ENCODE measurements at places on chromosomes 6 and 20.
A peak's percentile ranks its signal among the peaks of the same experiment; 100 is the strongest.

DNA sequence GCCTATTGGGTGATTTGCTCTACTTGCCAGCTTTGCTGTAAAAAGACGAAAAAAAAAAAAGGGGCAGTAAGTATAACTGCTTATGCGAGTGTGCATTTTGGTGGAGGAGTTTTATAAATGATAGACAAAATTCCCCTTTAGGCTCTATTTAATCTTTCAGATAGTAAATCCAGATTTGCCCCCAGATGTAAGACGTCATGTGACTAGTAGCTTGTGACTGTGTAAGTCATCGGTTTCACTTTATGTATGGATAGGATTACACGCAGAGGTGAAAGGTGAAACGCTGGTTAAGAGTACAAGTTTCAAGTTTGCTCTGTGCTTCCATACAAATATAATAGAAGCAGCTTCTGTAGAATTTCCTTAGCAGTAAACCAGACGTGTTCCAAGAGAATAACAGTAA lies 7.9 kb downstream of the RAB32 start:
- DNase-seq: no peak

- no peak for DNase-seq
These were observed 162.3 kb downstream of the MRPL14 start for GRCh38 chr6:43964659-43965570.

GRCh38 chr6:53496797-53497375 lies 48.0 kb downstream of the GCLC start:
- DNase-seq: no peak

GRCh38 chr20:53033176-53033575 lies 61.0 kb downstream of the TSHZ2 start:
- DNase-seq: no peak

- no peak for DNase-seq
These were observed 217.0 kb downstream of the DLL1 start for GRCh38 chr6:170073846-170074245.

GRCh38 chr6:1761477-1761877 lies 151.8 kb downstream of the FOXC1 start:
- DNase-seq: peak; percentile 28

GRCh38 chr20:2108498-2108897 lies 6.9 kb downstream of the STK35 start:
- DNase-seq: no peak

- no peak for DNase-seq
These were observed 5.7 kb downstream of the VSX1 start for GRCh38 chr20:25076201-25076600.

GRCh38 chr20:31718952-31719643 lies 3.6 kb downstream of the BCL2L1 start:
- DNase-seq: no peak

GRCh38 chr6:83309344-83309743 lies 116.2 kb downstream of the RWDD2A start:
- DNase-seq: no peak

- no peak for DNase-seq
These were observed 258.5 kb downstream of the KHDC1L start for GRCh38 chr6:72966628-72967280.

DNA sequence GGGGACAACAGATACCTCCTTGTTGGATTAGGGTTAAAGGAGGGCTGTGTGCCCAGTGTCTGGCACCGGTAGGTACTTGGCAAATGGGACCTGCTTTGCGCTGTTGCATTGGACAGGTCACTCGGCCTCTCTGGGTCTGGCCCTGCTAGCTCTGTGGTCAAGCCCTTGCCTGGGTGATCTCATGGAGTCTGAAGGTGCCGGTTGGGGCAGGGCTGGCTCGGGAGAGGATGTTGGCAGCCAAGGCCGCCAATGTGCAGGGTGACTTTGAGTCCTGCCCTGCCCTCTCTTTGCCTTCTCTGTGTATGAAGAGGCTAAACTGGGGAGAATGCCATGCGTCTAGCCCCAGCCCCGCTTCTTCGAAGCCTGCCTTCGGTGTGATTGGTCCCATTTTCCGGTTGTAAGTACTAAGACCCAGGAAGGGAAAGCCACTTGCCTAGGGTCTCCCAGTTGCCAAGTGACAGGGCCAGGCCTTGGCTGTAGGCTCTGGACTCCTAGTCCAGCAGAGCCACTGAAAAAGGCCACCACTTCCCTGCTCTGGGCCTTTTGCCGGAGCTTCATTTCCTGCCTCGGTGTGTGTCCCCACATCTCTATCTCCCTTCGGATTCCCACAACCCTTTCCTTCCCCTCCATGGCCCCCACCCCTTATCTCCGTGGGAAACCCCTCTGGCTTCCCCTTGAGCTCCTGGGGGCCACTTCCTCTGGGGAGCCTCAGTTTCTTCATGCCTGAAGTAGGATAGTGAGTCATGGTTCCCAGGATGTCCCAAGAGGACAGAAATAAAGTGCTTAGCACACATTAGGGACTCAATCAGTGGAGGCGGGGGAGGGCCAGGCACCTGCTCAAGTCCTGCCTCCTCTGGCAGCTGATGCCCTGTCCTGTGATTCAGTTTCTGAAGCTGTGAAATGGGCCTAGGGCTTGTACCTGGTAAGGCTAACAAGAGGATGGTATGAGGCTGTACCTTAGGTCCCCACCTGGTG lies 3.9 kb downstream of the SRC start:
- DNase-seq: no peak

GRCh38 chr6:40268614-40269013 lies 318.6 kb downstream of the LRFN2 start:
- no peak for DNase-seq

- no peak for DNase-seq
These were observed 79.2 kb upstream of the PLN start for GRCh38 chr6:118468682-118469465.

DNA sequence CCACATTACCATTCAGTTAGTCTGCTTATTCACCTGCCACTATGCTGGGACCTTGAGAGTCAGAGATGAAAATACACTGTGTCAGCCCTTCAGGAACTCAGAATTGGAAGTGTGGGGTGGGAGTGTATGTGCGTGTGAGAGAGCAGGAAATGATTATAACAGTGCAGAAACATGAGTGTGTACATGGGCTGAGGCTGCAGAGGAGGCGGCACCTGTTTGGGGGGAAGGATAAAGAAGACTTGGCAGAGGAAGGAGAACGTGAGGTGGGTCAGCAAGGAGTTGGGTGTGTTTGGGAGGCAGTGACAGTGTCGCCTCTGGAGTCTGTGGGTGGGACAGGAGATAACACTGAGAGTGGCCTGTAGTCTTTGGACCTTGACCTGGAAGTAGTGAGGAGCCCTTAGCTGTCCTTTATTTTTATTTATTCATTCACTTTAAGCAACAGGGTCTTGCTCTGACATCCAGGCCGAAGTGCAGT lies 3.1 kb downstream of the CHMP4B start:
- no peak for DNase-seq

DNA sequence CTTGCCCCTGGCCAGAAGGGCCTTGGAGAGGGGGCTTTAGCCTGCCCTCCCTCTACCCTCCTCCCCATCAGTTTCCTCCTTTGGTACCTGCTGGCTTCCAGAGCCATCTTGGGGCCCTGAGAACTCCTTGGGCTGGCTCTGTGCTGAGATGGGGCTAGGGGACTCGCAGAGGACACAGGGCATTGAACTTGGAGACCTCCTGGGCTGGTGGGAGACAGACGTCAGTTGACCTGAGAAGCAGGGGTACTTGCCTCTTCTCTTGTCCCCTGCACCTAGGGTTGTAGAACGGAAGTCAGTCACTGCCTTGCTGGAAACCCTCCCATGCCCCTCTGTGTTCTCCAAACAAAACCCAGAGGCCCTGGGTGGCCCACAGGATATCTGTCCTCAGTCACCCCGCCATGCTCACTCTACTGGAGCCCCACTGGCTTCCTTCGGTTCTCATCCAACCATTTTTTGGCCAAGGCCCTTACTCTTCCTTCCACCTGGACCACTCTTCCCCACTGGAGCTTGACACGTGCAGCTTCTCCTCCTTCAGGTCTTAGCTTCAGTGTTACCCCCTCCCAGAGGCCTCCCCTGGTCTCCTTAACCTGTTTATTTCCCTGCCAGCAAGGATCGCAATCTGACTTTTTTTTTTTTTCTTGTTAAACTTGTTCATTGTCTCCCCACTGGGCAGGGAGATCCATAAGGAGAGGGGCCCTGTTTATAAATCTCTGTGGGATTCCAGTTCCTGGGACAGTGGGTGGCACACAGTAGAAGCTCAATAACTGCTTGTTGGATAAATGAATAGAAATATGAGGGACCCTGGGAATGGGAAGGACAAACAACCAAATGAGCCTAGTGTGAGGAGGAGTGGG lies 971 bp downstream of the RBCK1 start:
- DNase-seq: no peak

DNA sequence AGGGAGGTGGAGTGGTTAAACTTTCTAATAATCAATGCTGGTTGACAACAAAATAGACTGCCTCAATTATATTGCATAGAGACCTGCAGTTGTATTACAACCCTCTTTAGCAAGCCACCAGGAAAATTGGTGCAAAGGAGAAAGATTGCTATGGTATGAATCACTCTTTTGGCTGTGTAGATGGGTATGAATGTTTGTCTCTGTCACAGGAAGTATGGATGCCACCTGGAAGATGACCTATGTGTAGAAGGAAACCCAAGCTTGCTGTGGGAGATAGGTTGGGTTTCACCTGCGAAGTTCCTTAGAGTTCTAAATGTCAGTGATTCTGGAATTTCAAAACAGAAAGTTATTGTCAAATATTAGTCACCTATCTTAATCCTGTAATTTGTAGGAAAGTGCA lies 134.6 kb downstream of the SOBP start:
- DNase-seq: no peak

DNA sequence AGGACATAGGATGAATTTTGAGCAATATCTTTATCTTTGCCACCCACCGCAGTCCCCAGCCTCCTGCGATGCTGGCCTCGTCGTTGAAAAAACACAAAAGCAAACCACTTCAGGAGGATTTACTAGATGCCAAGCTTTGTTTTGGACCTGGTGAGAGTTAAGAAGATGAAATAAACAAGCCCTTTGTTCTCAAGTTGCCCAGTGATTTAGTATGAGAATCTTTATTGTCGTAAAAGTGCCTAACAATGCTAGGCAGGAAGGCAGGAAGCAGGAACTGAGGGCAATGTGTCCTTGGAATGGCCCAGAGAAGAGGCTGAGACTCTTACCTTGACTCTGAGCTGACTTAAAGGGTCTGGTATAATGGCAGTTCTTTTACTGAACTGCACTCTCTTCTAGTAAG lies 116.0 kb downstream of the TRMT11 start:
- no peak for DNase-seq

GRCh38 chr20:63733117-63733516 lies 3.3 kb upstream of the LIME1 start:
- DNase-seq: no peak

DNA sequence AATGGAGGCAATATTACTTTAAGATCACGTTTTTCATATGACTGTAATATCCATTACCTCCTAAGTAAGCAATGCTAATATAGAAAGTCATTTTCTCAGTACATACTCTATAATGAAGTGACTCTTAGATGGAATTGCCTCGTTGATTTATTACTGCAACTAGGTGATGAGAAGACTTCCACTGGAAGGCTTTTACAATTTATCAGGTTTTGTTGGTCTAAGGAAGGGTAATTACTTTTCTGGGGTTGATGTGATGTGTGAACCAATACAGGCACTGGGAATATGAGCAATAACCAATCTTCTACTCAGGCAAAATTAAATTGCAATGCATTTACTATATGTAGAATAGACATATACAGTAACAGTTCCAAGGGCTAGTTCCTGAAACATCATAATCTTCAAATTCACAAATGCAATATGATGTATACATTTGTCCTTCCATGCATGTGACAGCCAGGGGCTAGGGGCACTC lies 635.0 kb downstream of the QKI start:
- DNase-seq: no peak

GRCh38 chr6:111927321-111927720 lies 54.1 kb upstream of the FYN start:
- DNase-seq: no peak

GRCh38 chr6:108781419-108782100 lies 66.7 kb upstream of the ARMC2 start:
- no peak for DNase-seq

GRCh38 chr6:131412960-131413830 lies 159.8 kb upstream of the ARG1 start:
- no peak for DNase-seq

GRCh38 chr20:61430228-61430624 lies 178.2 kb downstream of the CDH4 start:
- DNase-seq: no peak

GRCh38 chr6:19891451-19891850 lies 54.3 kb downstream of the ID4 start:
- DNase-seq: no peak

DNA sequence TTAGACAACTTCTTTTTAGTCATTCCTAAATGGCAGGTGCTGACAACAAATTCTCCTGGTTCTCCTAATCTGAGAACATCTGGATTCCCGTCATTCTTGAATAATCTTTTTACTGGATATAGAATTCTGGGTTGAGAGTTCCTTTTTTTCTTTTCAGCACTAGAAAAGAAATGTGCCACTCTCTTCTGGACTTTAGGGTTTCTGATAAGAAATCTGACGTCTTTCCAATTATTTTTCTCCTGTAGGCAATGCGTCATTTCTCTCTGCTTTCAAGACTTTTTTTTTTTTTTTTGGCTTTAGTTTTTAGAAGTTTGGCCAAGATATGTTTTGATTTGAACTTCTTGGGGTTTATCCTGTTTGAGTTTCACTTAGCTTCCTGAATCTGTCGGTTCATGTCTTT lies 66.1 kb upstream of the RNF24 start:
- DNase-seq: no peak

- no peak for DNase-seq
These were observed 3.7 kb upstream of the SIRPA start for GRCh38 chr20:1891263-1892118.

DNA sequence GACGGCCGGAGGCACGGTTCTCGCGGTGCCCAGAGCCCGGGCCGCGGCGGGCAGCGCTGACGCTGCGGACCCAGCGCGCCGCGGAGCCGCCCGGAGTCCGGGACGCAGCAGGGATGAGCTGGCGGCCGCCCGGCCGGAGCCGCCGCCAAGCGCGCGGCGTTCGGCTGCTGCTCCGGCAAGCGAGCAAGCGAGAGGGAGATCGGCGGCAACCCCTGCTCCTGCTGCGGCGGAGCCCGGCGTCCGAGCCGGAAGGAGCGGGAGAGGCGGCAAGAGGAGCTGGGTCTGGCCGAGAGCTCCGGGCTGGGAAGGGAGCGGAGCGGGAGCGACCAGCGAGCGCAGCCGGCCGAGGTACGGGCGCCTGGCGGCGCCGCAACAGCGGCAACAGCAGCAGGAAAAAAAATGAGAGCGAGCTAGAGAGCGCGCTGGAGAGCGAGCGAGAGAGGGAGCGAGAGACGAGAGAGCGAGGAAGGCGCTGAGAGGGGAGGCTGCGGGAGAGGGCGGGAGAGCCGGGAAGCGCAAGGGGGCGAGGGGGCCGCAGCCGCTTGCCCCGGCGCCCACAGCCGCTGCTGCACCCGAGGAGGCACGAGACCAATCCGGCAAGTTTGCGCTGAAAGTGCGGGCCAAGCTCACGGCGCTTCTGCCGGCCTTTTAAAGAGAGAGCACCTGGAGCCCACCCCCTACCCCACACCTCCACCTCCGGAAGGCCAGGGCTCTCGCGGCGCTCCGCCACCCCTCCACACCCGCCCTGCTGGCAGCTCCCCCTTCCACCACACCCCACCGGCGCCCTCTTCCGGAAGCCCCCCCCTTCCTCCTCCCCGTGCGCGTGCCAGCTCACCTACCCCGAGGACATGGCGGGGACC lies 496 bp downstream of the GRM4 start:
- DNase-seq: peak; percentile 10

Measured in skin of body (tissue), 3 donors.